ENCODE measurements at places on chromosomes 12 and 14.

DNA sequence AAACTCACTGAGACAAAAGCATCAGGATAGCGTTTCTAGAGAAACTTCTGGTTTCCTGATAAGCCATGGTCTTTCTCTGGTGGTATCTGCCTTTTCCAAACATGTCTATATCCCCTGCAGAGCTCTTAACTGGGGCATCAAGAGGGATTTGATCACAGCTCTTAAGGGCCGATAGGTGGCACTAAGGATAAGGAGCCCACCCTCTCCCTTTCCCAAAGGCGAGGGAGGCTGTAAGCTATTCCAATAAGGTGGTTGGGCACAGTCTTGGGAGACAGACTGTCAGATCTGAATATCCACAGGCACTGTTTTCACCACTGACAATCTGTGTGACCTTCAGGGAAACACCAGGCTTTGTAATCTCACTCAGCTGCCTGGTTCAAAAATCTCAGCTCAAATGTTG is 206.0 kb downstream of the ADGRD1 start:
- DNase-seq = no peak

GRCh38 chr12:24400533-24400932 is 451.1 kb upstream of the SOX5 start:
- no peak for DNase-seq

- DNase-seq = no peak
Measured at GRCh38 chr12:52789637-52790426, 6.1 kb downstream of the KRT3 start.

DNA sequence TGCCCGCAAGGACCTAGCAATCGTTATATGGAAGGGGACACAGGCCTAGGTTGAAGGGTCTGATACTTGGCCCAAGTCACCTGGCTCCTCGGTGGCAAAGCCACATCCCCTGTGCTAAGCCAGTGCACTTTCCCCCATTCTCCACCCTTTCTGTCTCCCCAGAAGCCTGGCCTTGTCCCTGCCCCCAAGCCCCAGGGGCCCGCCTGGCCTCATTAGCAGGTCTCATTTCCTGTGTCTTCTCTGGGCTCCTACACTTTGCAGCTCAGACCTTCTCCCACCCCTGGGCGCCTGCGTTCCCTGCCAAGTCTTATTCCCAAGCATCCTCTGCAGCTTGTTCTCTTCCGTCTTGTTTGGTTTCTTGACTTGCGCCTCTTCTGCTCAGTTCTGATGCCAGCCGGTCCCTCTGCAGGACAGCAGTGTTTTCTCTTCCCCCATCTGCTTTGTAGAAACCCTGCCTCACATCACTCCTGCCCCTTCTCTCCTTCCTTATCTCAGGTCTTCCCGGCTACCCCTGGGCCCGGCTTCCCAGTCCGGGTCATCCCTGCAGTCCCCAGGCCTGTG is 66.7 kb downstream of the SLC24A4 start:
- DNase-seq = no peak

- DNase-seq = no peak
Measured at GRCh38 chr14:34460841-34461240, 1.2 kb downstream of the SPTSSA start.

GRCh38 chr14:99006276-99006675 is 265.7 kb downstream of the BCL11B start:
- DNase-seq = no peak

DNA sequence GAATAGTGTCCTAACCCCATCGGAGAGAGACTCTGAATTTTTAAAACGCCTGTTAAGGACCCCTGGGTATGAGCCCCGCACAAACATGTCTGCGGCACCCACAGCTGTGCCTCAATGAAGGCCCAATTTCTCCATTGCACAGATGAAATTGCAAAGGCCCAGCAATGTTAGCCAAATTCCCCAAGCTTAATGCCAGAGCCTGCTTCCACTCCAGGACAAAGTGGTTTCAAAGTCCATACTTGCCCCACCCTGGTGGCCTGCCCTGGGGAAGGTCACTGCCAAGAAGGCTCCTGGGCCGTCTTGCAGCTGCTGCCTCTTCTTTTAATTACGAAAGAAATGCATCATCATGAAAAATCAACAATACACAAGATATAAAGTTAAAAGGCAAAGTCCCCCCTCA is 1179.7 kb downstream of the VRK1 start:
- no peak for DNase-seq

- no peak for DNase-seq
Measured at GRCh38 chr12:7190268-7191055, 976 bp downstream of the PEX5 start.

DNA sequence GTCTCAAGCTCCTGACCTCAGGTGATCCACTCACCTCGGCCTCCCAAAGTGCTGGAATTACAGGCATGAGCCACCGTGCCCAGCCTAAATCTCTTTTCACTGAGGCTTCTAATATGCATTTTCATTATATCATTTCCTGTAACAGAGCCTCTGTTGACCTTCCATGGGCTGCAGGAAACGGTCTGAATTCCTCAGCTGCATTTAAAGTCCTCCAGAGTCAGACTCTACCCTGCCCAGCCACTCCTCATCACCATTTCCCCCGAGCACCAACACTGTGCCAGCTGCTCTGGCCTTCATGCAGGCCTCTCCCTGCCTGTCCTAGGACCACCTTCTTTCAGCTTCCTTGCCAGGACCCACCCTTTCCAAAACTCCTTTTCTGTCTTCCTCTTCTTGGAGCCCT is 9.8 kb upstream of the NFKBIA start:
- no peak for DNase-seq

DNA sequence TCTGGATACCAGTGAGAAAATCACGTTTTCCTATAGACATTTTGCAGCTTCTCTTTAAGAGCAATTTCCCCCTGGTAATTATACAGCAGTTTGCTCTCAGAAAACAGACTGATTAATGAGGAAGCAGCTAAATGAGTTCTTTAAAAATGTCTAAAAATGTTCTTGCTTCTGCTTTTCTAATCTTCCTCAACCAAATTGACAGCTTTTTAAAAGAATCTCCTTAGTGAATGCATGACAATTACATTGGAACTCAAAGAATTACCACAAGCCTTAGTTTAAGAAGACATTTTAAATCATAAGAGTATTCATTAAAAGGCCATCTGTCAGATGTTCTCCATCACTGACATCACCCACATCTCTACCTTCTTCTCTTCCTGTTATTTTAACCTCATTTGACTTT is 135.8 kb upstream of the PLXNC1 start:
- DNase-seq = no peak

DNA sequence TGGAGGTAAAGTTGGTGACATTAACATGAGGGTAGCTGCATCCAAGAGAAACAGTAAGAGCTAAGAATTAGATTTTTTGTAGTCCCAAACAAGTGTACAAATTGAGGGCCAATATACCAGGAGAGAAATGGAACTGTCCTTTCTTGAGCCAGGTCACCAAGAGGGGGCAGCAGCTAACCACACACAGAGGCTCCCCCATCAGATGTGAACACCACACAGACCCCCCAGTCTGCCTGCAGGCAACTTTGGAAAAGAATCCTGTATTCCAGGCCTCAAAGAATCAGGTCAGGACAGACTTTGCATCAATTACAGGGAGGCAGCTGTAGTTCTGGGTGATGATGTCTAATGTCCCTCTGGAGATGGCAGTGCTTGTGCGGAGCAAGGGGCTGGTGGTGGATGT is 77.9 kb downstream of the SPTB start:
- no peak for DNase-seq

GRCh38 chr12:4275870-4276301 is 2.3 kb downstream of the CCND2 start:
- DNase-seq = no peak

DNA sequence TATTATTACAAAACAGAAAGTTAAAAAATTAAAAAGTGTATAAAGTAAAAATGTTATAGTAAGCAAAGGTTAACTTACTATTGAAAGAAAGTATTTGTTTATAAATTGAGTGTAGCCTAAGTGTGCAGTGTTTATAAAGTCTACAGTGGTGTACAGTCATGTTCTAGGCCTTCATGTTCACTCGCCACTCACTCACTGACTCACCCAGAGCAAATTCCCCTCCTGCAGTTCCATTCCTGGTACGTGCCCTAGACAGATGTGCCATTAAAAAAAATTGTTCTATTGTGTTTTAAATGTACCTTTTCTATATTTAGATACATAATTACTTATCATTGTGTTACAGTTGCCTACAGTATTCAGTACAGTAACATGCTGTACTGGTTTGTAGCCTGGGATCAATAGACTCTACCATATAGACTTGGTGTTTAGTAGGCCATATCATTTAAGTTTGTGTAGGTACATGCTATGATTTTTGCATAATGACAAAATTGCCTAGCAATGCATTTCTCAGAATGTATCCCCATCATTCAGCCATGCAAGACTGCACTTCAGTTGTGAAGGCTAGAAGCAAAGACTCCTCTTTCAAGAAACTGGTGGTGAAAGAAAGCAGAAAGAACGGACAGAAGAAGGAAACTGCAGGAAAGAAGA is 100.6 kb downstream of the DACT1 start:
- DNase-seq = no peak
